ENCODE measurements at places on chromosomes 7 and 10. TPM values are rescaled to one million over a fixed set of nuclear protein-coding genes. Genes with fewer than 3 reads are reported as not detected.

- H3K4me3 ChIP-seq: no peak overlapping the region
- no peak overlapping the region for H3K27ac ChIP-seq
- no peak for DNase-seq
- H3K27me3 ChIP-seq: no peaks in the 10 kb centered on the region
Measured at GRCh38 chr7:152544971-152545619, 109.3 kb upstream of the KMT2C start.

DNA sequence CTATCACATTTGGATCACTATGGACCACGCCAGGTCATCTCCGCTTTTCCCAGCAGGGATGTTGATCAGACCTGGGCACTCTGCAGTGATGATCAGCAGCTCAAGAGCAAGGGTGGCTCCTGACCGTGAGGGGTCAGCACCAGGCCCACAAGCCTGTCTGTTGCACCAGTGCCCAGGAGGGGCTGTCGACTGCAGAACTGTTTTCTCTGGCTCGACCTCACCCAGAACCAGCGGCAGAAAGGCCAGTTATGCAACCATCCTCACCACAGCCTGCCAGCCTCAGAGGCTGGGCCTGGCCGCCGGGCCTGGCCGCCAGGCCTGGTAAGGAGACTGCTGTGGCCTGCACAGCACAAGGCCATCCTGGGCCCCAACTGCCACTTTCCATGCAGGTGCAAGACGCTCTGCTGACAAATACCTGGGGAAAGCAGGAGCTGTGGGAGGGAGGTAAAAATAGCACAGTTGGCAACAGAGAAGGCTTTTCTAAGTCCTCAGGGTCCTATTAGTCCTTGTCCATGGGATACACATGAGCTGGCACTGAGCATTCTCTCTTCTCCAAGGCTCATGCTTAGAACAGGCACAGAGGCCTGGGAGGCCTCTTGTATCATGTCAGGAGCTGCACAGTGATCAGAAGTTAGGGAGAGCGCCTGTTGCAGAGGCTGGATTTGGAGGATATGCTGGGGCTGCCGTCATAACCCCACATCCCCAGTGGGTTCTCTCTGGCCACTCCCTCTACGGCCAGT, 17.5 kb downstream of the KCNMA1 start:
- H3K27me3 ChIP-seq: no peaks in the 10 kb centered on the region
- no peak overlapping the region for H3K27ac ChIP-seq
- no peak for DNase-seq
- no peaks in the 10 kb centered on the region for H3K4me1 ChIP-seq
- no peaks in the 10 kb centered on the region for H3K36me3 ChIP-seq

GRCh38 chr7:66682350-66683093, 53.8 kb downstream of the KCTD7 start:
- H3K27me3 ChIP-seq: no peaks in the 10 kb centered on the region
- peak overlapping the region; percentile 89 for H3K4me3 ChIP-seq
- no peaks in the 10 kb centered on the region for H3K4me1 ChIP-seq
- no peaks in the 10 kb centered on the region for H3K36me3 ChIP-seq

DNA sequence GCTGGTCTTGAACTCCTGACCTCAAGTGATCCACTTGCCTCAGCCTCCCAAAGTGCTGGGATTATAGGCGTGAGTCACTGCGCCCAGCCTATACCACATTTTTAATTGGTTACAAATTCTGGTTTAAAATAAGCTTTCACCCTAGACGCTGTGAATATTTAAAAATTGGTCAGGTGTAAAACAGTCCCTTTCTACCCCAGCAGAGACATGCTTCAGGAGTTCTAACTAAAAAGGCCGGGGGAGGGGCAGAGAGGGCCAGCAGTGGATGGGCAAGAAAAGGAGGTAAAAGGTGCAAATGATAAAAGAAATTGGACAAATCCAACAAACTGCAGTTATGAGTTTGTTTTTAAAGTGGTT, 70.0 kb downstream of the WAPL start:
- DNase-seq: no peak

The ZNF398 gene
- total RNA-seq: 12.6 TPM

The MTG1 gene
- 51.1 TPM for total RNA-seq

- no peaks in the 10 kb centered on the region for H3K36me3 ChIP-seq
- H3K4me3 ChIP-seq: no peak overlapping the region
- H3K4me1 ChIP-seq: no peaks in the 10 kb centered on the region
- peak; percentile 58 for DNase-seq
- no peaks in the 10 kb centered on the region for H3K27me3 ChIP-seq
Measured at GRCh38 chr10:17062493-17062892, 67.1 kb downstream of the CUBN start.

GRCh38 chr10:70109064-70109729, 23.4 kb downstream of the AIFM2 start:
- no peak overlapping the region for H3K27ac ChIP-seq
- no peaks in the 10 kb centered on the region for H3K4me1 ChIP-seq
- no peak overlapping the region for H3K4me3 ChIP-seq
- H3K27me3 ChIP-seq: no peaks in the 10 kb centered on the region
- no peaks in the 10 kb centered on the region for H3K36me3 ChIP-seq

All from kidney (tissue), 22 donors.